ENCODE measurements at places on chromosomes 5 and 9.
A peak's percentile ranks its signal among the peaks of the same experiment; 100 is the strongest.

GRCh38 chr9:98087420-98088354, 31.2 kb downstream of the NANS start:
- DNase-seq, result no peak

DNA sequence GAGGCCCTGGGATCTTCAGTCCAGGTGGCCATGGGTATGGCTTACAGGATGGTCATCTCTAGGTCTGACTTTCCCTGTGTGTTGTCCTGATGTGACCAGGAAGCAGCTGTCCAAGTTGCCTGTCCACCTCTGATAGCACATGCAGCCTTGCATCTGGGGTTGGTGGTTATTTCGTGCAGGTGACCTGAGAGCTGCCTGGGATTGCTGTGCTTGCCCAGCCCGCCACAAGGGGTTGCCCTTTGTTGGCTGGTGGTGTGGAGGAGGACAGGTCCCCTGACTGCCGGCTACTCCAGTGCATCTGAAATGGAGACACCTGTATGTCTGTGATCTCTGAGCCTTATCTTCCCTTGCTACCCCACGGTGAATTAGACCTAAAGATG, 212.6 kb downstream of the ARHGAP26 start:
- DNase-seq, result no peak

DNA sequence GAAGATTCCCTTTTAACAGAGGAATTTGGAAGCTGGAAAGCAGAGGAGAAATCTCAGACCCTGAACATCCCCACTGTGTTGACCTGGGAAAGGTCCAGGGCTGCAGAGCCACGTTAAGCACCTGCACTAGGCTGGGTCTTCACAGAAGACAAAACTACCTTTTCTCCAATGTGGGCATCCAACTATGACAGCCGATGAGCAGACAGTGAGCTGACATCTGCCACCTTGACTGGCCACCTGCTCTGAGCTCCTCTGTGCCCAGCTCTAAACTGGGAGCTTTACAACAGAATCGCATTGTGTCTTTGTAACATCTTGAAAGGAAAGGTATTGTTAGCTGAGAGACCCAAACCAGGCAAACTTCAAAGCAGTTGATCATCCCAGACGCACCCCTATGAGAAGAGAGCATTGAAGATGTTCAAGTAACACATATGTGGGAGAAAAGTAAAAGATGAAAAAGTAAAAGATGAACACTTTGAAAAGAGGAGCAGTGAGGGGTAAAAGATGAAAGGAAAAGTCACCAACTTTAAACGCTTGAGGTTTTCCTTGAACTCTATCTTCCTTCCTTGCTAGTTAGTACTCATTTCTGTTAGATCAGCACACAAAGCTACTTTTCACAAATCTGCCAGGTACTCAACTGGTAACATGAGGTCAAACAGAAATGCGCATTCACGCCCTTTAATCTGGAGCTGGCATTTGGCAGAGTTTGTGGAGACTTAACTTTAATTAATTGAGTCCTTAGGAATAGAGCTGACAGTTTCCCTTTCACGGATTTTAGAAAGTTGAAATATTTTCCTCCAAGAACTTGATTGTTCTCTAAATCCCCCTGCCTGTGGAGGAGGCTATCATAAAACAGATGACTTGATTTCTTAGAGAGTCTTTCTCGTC, 53.2 kb upstream of the CTXN3 start:
- DNase-seq, result no peak

DNA sequence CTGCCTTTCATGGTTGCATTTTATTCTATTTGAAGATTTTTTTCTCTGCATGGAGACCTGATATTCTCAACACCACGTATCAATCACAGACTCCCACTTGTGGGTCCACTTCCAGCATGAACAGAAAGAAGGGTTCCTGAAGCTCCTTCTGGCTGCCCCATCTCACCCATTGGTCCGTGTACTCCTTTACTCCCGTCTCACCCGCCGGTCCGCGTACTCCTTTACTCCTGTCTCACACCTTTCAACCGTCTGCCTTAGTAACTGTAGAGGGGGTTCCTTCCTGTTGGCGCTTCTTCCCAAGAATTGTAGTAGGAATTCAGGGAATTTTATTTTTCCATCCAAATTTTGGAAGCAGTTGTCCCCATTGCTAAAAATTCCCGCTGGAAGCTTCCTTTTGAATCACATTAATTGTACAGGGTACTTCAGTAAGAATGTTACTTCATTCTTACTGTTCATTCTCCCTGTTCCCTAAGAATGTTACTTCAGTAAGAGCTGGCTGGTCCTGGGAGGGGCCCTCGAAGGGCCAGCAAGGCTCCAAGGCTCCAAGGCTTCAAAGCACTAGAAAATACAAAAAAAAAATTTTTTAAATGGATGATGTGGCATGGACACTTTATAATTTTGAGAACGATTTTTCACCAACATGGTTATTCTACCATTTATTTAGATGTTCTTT, 3.9 kb upstream of the LPCAT1 start:
- DNase-seq, result no peak

DNA sequence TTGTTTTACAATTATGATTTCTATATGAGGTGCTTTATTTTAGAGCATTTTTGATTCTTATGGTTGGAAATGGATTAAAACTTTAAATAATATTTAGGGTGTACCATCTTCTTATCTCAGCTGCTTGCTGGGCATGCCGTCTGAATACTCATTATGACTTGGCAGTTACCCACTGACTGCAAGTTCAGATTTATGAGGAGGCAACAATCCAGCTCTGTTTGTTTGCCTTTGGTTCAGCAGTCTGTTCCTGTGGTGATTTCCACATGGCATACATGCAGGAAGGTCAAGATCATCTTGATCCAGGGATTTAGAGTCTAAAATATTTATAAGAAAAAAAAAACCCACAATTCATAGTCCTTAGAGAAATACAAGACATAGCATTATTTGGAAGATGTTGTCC, 1254.5 kb upstream of the NUDT12 start:
- DNase-seq, result no peak

DNA sequence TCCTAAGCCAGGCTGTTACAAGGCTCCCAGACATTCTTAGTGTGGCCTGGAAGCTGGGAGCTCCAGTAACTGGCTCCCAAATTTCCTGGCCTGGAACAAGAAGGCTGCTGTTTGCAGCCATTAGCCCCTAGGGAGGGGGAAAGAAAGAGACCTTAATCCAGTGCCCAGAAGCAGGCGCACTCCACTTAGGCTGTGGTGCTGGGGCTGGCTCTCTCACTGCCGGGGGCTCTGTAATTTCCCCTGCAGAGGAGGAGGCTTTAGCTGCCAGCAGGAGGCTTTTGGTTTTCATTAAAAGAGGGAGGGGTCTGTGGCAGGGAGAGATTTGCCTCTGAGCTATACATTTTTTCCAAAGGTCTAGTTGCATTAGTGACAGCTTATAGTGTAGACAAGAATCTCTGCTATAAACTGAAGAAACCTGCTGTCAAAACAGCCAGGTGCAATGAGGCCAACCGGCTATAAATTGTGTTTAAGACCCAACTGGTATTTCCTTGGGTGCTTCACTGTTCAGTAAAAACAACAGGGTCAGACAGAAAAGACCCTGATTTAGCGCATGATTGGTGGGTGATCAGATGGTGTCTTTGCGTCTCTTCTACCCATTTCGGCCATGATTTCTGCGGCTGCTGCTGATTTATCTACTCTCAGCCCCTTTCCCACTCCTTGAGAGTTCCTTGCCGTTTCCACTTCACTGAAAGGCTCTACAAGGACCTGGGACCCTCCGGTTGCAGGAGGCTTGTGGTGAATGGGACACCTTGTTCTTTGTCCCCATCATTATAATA, 254.6 kb downstream of the AOPEP start:
- no peak for DNase-seq

DNA sequence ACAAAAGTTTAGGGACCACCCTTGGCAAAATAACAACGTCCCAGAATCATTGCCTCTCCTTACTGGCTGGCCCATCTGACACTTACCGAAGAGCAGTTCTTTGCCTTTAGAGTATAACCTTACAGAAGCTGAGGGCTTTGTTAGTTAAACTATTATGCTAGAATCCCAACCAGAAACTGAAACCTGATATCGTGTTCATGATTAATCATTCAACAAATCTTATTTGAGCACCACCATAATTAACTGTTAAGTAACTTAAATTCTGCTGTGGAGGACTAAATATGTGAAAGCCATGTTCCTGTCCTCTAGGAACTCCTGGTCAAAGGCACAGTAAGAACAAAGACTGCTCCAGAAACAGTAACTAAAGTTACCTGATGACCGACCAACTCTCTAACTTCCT, 104.9 kb downstream of the ARL15 start:
- no peak for DNase-seq

- no peak for DNase-seq
These were observed 2.6 kb upstream of the QRFP start for GRCh38 chr9:130899051-130899748.

- no peak for DNase-seq
These were observed 11.6 kb downstream of the TRAF1 start for GRCh38 chr9:120914953-120915352.

DNA sequence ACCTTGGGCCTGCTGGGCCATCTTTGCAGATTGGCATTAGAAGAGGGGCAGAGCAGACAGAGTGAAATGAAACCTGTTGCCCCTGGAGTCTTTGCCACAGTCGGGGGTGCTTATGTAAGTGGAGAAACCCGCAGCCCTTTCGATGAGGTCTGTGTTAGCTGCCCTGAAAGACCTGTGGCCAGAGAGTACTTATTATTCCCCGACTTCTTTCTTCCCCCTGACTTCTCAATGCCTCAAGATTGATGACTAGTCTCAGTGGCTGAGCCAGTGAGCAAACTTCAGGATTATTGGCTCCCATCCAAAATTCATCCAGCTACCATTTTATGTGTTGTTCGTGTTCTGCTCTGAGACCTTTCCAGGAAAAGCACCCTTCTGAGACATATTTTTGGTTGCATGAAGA, 7.6 kb downstream of the NTRK2 start:
- DNase-seq, result no peak

DNA sequence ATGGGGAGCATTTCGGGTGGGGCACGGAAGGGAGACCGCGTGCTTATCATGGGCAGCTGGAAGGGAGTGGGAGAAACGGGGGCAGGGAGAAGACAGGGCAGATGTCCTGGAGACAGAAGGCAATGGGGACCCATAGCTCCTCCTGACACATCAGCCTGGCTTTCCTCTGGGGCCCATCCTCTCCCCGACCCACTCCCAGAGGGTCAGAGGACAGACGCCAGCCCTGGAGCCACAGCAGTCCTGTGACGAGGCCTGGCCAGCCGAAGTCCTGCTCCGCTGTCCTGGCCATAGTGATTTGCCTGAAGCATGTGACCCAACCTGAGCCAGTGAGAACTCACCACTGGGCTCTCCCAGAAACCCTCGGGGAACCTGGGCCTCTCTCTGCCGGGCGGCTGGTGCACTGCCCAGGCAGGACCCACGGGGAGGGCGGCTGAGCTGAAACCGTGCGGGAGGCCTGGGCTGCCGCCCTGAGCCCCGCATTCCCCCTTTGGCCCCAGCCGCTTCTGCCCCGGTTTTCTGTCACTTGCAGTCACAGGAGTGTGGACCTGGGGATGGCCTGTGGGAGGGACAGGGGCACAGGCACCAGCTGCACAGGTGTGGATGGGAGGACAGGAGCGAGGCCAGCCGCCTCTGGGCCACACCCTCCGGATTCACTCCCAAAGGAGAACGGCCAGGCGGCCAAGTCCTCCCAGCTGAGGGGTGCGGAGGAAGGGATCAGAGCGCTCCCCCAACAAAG, 19.8 kb downstream of the ADAMTS2 start:
- DNase-seq, result no peak

- DNase-seq, result no peak
These were observed 36.7 kb upstream of the ANXA1 start for GRCh38 chr9:73114958-73115357.

DNA sequence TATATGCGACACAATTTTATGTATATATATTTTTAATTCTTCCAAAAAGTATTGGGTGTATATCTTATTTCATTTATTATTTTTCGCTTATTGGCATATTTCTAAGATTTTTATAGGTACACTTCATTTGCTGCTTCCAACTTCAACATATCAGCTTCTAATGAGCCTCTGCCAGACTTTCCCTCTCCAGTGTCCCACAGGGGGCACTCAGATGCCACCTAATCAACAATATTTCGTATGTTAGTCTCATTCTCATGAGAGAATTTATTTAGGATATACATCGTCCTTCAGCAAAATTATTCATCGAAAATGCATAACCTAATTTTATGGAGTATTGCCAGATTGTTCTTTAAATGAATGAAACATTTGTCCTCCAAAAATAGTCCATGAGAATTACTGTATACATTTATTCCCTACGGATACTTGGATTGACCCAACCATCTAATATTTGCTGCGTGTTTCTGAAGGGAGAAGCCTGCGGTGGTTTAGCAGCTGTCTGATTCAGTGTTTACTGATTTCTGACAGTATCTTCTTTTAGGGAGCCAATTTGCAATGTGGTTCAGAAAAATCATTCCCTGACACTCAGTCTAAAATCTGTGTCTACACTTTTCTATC, 100.6 kb upstream of the SELENOP start:
- peak; percentile 27 for DNase-seq
